CD4-positive, alpha-beta T cell treated with Interleukin-1 beta for 1 hour (primary cell): ENCODE measurements at places on chromosomes 2 and 18.
A peak's percentile ranks its signal among the peaks of the same experiment; 100 is the strongest.

GRCh38 chr2:56476509-56477071 lies 292.8 kb downstream of the CCDC85A start:
- no peak for DNase-seq

GRCh38 chr2:21912405-21912804 lies 788.6 kb downstream of the TDRD15 start:
- DNase-seq = no peak

- DNase-seq = peak; percentile 34
Observed at GRCh38 chr2:47173986-47174732, 19.1 kb upstream of the STPG4 start.

DNA sequence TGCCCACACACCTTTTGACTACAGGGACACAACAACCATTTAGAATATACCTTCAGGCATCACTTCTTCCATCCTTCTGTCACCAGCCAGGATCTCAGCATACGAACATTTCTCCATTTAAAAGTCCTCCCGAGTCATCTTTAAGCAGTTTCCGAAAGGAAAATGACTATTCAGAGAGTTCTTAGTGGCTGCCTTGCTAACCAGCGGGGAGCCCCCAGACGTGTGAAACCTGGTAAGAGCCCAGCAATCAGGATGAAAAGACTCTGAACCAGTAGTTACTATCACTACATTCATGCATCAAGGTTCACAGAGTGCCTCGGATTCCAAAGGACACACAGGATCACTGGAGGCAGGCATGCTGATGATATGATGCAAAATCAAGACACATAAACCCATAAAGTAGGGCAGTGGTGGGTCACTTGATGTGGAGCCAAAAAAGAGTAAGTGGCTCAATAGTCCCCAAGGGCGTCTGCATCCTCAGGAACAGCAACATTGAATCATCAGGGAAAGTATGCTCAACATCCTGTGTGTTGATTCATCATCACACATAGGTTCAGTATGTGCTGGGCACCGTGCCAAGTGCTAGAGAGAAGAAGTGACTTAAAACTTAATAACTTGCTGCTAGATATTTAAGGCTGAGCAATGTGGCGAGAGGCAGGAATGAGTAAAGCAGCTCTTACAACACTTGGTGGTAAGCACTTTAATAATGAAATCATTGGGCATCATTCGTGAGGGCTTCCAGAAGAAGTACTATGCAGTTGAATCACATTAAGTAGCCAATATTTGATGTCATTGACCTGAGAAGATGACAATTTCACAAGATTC lies 4.4 kb downstream of the CCL20 start:
- peak; percentile 82 for DNase-seq

GRCh38 chr2:79638410-79638809 lies 125.6 kb downstream of the CTNNA2 start:
- no peak for DNase-seq

GRCh38 chr2:237662671-237663093 lies 35.3 kb downstream of the LRRFIP1 start:
- peak; percentile 85 for DNase-seq

- DNase-seq = no peak
Observed at GRCh38 chr2:123976054-123976648, 48.9 kb upstream of the CNTNAP5 start.

DNA sequence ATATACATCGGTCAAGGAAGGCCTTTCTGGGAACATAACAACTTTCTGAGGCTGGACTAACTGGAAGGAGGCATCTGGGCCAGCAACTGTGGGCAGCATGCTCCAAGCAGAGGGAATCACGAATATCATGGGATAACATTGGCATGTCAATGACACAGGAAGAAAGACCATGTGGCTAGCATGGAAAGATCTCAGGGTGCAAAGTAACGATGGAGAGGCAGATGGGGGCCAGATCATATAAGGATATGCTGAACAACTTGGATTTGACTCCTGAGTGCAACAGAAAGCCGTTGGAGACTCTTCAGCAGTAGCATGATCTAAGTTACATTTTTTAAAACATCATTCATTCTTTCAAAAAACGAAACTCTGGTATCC lies 133.6 kb downstream of the FOXI3 start:
- DNase-seq = no peak

DNA sequence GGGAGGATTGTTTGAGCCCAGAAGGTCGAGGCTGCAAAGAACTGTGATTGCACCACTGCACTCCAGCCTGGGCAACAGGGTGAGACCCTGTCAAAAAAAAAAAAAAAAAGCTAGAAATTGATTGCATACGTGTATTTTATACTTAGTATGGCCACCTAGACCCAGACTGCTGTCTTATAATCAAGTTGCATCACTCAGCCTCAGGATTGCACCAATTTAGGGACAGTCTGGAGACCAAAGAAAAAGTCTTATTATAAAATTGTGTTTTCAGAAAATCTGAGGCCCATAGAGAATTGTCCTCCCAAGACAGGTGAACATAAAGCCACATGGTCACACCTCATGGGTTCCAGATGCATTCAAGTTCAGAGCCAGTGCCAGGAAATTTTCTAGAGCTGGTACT lies 17.1 kb upstream of the PLEKHM3 start:
- no peak for DNase-seq

GRCh38 chr2:150595803-150596470 lies 108.5 kb upstream of the RND3 start:
- DNase-seq = no peak

GRCh38 chr2:231272991-231273390 lies 74.6 kb downstream of the ARMC9 start:
- DNase-seq = no peak

DNA sequence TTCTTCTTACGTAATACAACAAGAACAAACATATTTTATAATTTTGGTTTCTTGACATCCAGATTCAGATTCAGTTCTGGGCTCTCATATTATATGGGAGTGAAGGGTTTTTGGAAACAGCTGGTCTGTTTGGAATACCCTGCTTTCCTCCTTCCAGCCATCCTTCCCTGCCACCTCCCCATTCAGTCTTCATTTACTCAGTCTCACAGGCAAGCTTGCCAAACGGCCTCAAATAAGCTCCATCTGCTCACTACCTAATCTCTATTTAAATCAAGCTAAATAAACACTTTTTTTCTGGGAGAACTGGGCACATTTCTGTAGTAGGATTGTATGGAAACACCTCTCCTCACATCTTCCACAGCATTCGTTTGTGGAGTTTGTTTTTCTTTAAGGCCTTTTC lies 147.5 kb downstream of the RND3 start:
- no peak for DNase-seq

DNA sequence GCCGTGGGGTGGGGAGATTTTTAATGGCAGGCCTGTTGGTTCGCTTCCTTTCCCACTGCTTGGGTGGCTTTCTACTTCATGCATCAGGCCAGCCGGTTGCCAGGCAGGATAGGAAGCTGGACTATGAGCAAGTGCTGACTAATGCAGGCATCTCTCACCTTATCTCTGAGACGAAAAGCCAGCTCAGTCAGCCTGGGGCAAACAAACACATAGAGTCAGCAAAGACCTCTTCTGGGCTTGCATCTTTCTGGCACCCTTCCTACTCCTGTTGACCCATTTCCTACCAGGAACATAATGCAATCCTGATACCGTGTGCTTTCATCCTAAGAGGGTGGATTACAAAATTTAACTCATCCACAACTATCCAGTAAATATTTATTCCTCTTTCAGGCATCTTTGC lies 416.6 kb upstream of the MEX3C start:
- no peak for DNase-seq

DNA sequence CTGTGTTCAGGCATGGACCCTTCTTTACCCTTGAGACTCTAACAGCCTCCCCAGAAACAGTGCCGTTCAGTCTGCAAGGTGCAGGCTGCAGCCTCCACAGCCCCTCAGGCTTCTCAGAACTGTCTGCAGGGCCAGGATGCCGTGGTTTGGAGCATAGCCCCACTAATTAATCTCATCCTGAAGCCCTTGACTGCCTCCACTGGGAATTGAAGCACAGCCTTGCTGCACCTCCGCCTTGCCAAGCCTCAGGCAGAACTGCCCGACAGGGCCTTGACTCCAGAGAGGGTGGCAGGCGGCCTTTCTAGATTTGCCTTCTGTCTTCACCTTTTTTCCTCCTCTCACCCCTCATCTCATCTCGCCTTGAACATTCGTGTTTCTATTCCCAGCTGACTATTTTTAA lies 119.8 kb downstream of the NRP2 start:
- no peak for DNase-seq

GRCh38 chr2:229636571-229636970 lies 77.8 kb downstream of the DNER start:
- no peak for DNase-seq

DNA sequence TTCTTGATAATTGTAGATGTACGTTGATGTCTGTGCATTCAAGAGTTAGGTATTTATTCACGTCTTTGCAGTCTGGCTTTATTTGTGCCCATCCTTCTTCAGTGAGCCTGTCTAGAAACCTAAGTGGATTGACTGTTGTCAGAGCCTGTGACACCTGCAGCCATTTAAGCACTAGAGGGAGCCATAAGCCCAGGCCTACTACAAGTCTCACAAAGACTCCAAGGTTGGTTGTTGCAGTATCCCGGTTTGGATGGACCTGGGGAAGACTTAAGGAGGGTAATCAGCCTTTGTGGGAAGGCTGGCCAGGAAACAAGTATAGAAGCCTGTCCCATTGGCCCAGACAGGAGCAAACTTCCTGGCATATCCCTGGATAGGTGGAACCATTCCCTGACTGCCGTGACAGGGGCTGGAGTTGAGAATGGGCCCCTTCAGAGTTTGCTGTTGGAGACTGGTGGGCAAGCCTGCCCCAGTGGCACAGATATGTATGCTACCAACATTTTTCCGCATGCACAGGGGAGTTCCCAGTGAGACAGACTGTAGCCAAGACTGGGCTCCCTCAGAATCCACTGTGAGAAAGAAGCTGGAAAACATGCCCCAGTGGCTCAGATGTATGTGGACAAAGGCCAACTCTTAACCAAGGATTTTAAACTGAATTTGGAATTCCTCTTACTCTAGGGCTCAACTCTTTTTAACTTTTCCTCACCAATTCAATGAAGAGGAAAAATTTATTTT lies 9.3 kb upstream of the LRRC30 start:
- no peak for DNase-seq

DNA sequence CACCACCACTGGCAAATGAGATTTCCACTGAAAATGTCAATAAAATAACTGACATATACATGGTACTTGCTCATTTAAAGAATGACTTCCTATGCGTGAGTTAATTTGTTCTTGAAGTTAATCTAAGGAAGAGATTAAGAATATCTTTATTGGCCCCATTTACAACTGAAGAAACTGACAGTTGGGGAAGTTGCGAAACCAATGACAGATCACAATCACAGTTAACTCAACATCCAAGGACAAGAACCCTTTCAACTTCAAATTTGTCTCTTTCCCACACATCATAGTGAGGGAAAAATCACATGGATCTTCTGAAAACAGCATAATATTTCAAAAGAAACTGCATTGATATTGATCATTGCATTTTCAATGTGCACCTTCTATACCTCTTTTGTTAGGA lies 565.4 kb downstream of the IRS1 start:
- no peak for DNase-seq

DNA sequence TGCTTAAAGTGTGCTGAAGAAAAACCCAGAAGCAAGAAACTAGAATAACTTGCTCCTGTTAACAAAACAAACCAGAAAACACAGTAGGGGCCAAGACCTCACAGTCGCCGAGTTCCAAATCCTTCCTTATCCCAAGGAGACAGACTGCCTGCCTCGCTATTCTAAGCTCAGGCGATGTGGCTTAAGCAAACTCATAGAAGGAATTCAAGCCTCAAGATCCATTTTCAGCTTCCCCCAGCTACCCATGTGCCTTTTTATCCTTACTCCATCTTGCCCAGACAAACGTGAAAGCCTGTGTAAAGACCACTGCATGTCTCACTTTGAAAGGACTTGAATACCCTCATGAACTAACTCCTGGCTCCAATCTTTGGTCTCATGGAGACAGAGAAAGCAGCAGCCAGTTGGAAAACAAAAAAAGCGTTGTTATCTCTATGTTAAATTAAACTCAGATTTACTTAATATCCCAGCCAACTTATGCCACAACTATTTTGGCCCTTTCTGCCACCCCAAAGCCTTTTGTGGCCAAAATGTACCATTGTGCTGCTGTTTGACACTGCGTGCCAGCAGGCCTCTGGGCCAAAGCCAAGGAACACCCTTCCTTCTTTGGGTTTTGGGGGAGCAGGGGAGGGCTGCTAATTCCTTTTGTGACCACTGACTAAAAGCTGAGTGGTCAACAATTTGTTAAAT lies 123.2 kb upstream of the FZD5 start:
- DNase-seq = no peak

DNA sequence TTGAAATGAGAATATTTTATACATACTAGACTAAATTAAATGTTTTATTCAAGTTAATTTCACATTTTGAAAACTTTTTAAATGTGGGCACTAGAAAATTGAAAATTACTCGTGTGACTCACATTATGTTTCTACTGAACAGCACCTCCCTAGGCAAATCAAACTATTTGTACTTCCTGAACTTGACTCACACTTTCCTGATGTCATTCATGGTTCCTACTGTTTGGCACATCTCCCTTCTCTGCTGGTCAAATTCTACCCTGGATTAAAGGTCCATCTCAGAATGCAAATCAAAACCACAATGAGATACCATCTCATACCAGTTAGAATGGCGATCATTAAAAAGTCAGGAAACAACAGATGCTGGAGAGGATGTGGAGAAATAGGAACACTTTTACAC lies 16.7 kb downstream of the LHCGR start:
- no peak for DNase-seq

DNA sequence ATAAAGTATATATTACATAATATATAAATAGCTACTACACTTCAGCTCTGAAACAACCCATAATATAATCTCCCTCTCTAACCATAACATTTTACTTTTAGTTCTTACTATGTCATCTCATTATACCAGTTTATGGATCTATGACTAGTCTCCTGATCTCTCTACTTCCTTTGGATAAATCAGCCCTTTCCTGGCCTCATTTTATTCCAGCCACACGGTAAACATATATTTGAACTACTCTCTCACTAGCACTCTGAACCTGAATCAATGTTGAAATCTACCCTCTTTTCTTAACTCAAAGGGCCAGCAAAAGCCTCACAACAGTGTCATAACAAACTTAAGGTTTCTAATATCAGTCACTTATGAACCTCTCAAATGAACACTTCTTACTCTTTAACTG lies 62.6 kb downstream of the BAZ2B start:
- no peak for DNase-seq

DNA sequence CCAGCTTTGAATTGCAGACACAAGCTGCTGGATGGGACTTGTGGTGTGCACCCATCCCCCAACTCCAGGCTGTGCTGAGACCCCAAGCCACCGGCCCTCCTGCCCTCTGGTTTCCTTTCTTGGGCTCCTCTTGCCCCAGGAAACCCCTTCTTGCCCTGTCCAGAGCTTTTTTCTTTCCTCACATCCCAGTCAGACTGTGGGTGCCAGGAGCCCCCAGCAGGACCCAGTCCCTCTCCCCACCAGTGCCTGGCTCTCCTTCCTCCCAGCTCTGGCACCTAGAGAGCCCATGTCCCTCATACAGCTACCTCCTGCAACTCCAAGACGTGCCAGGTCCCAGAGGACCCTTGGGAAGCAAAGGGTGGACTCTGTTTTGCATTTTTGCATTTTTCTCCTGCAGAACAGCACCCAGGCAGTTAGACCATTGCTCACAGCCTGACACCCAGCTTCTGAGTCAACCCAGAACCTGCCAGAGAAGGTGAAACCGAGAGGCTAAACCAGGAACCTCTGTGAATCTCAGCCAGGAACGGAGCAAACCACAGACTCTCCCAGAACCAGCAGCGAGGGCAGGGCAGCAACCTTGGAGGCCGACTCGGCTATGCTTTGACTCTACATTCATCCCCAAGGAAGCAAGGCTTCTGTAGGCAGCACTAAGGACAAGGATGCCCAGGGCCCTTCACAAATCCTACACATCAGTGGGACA lies 221.1 kb downstream of the ANAPC1 start:
- DNase-seq = no peak

GRCh38 chr2:136032192-136032591 lies 46.8 kb upstream of the DARS1 start:
- no peak for DNase-seq
